ENCODE measurements at places on chromosomes 1 and 21.

- DNase-seq, result no peak
Observed at GRCh38 chr1:197937892-197938291, 20.7 kb downstream of the LHX9 start.

- no peak for DNase-seq
Observed at GRCh38 chr1:67653304-67653703, 31.7 kb upstream of the GADD45A start.

GRCh38 chr1:223129229-223129901 is 13.7 kb downstream of the TLR5 start:
- peak; percentile 51 for DNase-seq

GRCh38 chr21:37433456-37433840 is 66.9 kb downstream of the DYRK1A start:
- DNase-seq, result no peak

GRCh38 chr1:29679316-29679715 is 443.0 kb downstream of the PTPRU start:
- DNase-seq, result no peak

DNA sequence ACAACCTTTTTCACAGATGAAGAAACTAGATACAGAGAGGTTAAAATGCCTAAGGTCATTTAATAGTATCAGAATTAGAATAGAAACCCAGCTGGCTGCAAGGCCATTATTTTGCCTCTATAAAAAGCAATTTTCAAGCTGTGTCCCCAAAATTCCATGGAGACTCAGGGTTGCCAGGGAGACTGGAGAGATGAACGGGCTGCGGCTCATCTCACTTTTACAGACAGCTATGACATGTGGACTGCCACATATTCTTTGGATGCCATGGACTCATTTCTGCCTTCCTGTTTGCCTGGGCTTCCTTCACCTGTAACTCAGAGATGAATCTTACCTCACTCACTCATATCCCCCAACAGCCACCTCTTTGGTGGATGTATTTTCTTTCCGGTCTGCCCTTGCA is 17.0 kb downstream of the TOR1AIP2 start:
- DNase-seq, result no peak

GRCh38 chr1:59682396-59683080 is 132.2 kb upstream of the HOOK1 start:
- no peak for DNase-seq

- no peak for DNase-seq
Observed at GRCh38 chr1:94819945-94820746, at the start of gene SLC44A3. Gene SLC44A3, plus strand, starts transcription at chr1:94820357. Its CDS starts 95 bp downstream, at chr1:94820452.

DNA sequence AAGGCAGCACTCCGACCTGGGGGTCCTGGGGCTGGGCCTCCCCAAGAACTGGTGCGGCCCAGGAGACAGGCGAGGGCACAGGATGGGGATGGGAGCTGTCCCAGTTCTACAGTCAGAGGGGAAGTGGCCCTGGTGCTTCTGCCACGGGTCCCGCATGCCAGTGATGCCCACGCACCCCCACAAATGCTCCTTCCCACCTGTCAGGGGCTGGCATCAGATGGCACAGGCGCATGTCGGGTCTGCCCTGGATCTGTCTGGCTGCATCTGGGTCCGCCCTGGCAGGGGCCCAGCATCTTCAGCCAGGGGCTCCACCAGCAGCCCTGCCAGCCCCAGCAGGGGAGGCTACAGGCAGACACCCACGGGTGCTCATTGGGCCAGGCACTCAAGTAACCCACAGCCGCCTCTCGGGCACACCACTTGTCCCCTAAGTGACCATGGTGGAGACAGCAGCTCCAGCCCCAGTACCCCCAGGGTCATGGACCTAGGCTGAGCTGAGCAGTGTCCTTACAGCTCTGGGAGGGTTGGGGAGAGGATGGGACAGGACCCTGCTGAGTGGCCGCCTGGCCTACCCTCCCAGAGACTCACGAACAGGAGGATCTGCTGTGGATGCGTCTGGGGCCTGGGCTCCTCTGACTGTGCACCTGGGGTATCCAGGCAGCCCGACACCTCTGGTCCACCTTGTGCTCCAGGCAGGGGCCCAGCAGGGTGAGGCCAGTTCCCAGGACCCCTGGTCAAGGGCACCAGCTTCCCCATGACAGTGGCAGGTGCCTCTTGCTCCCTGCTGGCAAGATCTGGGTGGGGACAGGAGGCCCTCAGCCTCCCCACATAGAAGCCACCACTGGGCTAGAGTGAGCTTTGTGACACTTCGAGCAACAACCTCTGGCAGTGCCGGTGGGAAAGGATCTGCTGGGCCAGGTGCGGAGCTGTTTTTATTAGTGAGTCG is 5.4 kb downstream of the SMIM1 start:
- DNase-seq, result no peak

- no peak for DNase-seq
Observed at GRCh38 chr1:211985556-211986264, 49.6 kb downstream of the INTS7 start.

DNA sequence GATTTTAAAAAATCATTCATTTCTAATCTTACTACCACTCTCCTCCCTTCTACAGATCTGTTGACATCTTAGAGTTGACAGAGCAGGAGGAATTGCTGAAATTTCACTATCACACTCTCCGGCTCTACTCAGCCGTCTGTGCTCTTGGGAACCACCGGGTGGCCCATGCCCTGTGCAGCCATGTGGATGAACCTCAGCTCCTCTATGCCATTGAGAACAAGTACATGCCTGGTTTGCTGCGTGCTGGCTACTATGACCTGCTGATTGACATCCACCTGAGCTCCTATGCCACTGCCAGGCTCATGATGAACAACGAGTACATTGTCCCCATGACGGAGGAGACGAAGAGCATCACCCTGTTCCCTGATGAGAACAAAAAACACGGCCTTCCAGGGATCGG is 276.7 kb downstream of the ZP4 start:
- DNase-seq, result no peak

DNA sequence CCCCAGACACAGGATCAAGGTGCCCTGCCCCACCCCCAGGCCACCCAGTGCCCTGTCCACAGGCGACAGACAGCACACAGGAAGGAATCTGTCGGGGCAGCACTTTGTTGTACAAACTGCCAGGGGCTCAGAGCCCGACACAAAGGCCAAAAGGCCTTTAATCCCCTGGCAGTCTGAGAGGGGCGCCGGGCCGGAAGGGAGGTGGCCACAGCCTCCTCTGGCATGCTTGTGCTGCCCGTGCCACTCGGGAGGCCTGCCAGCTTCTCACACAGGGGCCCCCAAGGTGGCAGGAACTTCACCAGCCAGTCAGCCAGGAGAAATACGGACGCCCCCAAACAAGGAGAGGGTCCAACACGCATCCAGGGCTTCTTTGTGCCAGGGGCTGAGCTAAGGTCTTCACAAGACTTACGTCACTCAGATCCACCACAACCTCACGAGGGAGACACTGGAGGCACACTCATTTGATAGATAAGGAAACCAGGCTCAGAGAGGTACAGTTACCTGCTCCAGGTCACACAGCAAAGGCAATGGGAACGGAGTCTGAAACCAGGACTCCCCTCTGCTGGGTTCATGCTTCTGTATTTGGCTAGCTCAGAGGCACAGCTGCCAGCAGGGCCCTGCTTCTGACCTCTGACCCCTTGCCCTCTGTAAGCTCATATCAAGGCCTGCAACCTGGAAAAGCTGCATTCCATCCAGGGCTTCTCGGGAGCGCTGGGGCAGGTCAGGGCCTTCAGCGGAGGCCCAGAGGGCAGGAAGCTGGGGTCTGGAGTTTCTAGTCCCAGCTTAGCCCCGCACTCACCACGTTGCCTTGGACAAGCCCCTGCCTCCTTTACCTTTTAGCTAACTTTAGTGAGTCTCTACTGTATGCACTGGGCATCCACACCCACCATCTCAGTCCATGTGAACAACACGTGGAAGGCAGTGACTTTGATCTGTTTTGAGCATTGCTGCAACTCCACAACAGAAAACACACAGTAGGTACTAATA is 34.8 kb downstream of the HSPG2 start:
- DNase-seq, result no peak

GRCh38 chr1:165900576-165901380 is 73.4 kb downstream of the UCK2 start:
- no peak for DNase-seq

DNA sequence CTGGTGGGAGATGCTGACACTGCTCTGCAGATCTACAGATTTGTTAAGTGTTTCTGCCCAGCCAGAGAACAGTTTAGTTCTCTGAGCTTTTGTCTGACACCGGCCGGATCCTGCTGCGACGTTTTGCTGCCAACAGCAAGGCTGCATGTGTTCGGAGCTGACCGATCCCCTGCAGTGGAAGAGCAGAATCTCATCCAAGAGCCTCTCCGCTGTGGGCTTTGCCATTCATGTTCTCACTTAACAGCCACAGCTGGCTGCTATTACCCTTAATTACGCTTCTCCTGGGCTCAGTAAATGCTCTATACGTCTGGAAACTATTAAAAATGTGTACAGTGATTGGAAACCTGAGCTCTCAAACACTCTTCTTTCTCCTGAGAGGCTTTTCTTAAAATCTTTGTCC is 105.3 kb downstream of the BCAR3 start:
- no peak for DNase-seq

GRCh38 chr1:22824466-22824865 is 113.8 kb downstream of the EPHB2 start:
- DNase-seq, result no peak

GRCh38 chr1:156387870-156388173 is 18.8 kb downstream of the RHBG start:
- DNase-seq, result no peak

DNA sequence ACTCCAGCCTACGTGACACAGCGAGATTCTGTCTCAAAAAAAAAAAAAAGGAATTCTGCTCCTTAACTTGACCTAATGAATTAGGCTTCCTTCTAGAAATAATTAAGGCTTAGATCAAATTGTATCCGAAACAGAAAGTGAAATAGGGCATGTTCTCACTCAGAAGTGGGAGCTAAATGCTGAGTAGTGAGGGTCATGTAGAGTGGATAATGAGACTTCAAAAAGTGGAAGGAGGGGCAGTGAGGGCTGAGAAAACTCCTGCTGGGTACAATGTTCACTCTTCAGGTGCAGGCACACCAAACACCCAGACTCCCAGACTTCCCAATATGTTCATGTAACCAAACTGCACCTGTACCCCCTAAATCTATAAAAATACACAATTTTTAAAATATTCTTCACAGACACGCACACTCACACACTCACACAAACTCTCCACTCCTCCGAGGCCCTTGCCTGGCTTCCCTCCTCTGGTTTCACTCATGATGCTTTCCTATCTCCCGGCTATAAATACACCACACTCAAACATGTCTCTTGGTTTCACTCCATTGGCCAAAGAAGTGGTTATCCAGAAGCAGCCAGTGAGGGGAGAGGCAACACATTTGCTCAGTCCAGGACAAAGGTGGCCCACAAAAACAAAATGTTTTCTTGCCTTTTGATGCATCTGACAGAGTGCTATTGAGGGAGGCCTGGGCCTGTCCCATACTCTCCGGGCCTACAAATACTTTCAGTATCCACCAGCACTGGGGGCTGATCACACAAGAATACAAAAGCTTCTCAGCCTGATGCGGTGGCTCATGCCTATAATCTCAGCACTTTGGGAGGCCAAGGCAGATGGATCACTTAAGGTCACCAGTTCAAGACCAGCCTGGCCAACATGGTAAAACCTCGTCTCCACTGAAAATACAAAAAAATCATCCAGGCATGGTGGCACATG is 249.2 kb downstream of the TOMM20 start:
- DNase-seq, result no peak

DNA sequence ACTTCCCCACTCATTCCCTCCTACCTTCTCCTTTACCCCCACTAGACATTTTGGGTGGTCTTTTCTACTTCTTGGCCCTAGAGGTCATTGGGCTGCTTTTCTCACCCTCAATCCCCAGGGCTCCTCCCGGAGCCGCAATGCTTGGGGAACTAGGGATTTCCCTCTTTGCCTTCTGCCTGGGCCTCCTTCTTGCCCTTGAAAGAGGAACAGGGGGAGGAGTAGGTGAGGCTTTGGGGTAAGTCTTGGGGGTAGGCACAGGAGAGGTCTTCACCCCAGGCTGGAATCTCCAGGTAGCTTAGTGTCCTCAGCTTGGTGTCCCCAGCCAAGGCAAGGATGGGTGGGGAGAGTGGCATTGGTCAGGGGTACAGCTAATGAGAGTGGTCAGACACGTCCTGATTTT is 56.2 kb upstream of the EPS8L3 start:
- DNase-seq, result no peak

- DNase-seq, result no peak
Observed at GRCh38 chr1:65393347-65393746, 27.1 kb upstream of the LEPR start.

DNA sequence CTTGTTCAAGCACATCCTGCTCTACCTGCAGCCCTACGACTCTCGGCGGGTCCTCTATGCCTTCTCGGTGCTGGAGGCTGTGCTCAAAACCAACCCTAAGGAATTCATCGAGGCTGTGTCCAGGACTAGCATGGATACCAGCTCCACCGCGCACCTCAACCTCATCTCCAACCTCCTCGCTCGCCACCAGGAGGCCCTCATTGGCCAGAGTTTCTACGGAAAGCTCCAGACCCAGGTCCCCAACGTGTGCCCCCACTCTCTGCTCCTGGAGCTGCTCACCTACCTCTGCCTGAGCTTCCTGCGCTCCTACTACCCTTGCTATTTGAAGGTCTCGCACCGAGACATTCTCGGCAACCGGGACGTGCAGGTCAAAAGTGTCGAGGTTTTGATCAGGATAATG is 74.3 kb upstream of the MORC3 start:
- no peak for DNase-seq

DNA sequence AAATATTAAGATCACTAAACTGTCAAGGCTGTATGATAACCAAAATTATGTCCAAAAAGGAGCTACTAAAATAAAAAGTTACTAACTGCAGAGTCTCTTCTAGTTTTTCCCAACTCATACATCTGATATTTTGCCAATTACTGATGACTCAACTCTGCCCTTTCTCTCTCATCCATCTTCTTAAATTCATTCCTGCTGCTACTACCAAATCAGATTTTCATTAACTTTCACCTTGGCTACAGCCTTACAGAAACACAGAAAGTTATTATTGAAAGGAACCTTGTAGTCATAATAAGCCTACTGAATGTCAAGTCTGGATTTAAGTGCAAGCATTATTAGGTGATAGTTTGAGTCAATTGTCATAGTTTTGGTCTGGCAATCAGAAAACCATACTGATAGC is 273.1 kb downstream of the DPYD start:
- no peak for DNase-seq

DNA sequence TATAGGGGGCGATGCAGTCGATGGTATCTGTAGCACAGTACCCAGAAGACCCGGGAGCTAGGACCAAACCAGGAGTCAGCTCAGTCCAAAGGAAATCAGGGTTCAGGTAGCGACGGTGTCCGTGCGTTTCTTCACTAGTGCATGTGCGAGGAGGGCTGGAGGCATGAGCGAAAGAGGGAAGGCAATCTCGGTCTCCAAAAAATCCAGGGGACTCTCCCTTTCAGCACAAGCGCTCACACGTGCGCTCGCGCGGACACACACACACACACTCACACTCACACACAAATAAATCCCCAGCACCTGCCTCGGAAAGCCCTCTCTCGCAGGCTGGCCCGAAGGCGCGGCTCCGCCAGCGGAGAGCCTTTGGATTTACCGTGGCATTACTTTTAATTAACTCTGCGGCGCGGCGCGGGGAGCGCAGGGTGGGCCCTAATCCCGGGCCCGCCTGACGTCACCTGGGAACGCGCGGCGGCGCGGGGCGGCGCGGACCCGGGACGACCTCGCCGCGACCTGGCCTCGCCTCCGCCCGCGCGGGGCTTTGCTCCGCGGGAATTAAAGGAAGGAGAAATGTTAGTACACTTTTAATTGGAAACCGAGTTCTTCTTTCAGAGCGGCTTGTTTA is 121.2 kb downstream of the LMX1A start:
- DNase-seq, result no peak

- no peak for DNase-seq
Observed at GRCh38 chr1:56236688-56237087, 342.7 kb downstream of the PLPP3 start.
